CD4-positive, alpha-beta T cell (primary cell): ENCODE measurements at places on chromosomes 3 and 15.

GRCh38 chr3:41202834-41203345 is 3.6 kb downstream of the CTNNB1 start:
- peak; percentile 23 for DNase-seq

DNA sequence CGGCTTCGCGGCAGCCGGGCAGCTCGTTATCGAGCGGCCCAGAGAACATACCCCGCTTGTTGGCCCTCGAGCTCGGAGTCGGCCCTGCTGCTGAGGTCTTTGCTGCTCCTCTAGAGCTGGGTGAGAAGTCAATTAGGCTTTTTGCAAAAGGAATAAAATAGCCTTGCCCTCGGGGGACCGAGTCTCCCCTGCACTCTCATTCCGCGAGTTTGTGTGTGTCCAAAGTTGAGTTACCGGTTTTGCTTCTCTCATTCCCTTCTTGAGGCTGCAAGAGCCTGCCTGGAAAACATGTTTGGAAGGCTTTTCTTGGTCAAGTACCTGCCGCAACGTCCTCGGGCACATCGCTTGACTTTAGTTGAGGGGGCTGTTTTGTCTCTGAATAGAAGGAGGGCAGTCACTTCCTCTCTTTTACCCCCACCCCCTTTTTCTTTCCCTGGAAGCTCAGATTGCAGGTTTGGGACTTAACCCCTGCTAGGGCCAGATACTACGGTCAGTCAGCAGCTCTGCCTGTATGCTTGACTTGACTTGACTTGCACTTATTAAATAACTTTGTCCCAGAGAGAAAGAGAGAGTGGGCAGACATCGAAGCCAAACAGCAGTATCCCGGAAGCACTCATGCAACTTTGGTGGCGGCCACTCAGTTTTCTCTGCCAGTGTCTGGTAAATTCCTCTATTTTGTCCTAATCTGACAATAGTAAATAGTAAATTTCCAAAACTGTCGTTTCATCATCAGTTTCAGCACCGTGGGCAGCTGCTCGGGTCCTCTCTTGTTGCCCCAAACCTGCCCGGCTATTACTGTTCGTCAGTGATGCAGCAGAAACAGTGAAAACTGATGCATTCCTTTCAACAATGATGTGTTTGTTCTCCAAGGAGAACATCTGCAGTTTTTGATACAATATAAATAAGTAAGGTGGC is 609 bp downstream of the RNF13 start:
- no peak for DNase-seq

GRCh38 chr3:49675912-49676311 is 1.8 kb downstream of the APEH start:
- DNase-seq: no peak

GRCh38 chr3:132786890-132787289 is 64.7 kb upstream of the NPHP3 start:
- no peak for DNase-seq

- no peak for DNase-seq
Observed at GRCh38 chr3:31189971-31190370, 295.5 kb upstream of the GADL1 start.

DNA sequence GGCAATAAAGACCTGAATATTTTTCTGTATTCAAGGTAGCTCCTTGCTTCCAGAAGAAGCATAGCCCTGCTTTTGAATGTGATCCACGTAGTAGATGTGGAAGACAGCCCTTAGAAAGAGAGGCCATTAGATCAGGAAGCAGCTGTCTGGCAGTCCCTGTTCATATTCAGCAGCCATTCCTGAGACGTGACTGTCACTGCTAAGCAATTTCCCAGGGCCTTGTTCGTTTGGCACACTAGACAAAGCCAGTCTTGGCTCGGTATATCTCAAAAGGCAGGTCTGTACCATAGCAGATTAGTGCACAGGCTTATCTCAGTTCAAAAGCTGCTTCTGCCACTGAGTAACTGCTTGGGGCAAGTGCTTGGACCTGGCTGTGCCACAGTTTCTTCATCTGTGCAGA is 287.8 kb upstream of the MCTP2 start:
- DNase-seq: no peak

- DNase-seq: no peak
Observed at GRCh38 chr3:45779746-45780735, 16.3 kb downstream of the SLC6A20 start.

DNA sequence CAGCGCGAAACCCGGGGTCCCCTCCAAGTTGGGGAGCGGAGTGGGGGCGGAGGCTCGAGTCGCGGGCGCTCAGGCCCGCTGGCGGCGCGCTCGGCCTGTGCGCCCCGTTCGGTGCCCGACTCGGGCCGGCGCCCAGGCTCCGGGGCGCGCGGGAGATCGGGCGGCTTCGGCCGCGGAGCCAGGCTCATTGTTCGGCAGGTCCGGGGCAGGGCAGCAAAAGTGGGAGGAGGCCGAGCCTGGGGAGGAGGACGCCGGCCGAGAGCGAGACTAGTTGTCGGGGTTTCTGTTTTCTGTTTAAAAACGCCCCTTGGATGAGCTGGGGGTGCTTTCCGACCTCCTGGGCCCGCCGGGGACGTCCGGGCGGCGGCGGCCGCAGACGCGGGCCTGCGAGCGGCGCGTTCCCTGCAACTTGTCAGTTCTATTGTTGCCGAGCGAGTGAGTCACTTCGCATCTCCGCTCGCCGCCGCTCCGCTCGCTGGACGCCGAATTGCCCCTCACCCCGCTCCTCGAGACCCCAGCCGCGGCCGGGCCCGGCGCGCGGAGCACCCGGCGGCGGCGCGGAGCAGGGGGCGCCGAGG is 676 bp downstream of the TCF12 start:
- DNase-seq: peak; percentile 64

- no peak for DNase-seq
Observed at GRCh38 chr3:113148284-113148683, 63.1 kb upstream of the BOC start.

- no peak for DNase-seq
Observed at GRCh38 chr15:40731034-40731433, 24.0 kb downstream of the RMDN3 start.

- DNase-seq: no peak
Observed at GRCh38 chr3:136644212-136644611, 108.0 kb downstream of the STAG1 start.

DNA sequence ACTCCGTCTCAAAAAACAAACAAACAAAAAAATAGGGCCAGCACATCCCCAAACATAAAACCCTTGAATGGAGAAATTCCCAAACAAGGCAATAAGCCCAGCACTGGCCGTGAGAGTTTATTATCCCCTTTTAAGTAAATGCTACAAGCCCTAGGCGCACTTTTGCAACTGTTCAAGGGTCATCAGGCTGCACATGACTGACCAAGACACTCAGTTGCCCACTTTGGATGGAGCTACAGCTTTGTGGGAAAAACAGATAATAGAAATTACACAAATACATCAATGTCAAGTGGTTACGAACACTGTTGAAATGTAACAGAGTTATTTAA is 33.7 kb upstream of the ZNF445 start:
- DNase-seq: no peak

- DNase-seq: no peak
Observed at GRCh38 chr3:110067527-110067926, 730.2 kb upstream of the DPPA4 start.
